ENCODE measurements at places on chromosomes 16 and 17.

- no peak for DNase-seq
These were observed 82.1 kb downstream of the GAS7 start for GRCh38 chr17:10116267-10116666.

DNA sequence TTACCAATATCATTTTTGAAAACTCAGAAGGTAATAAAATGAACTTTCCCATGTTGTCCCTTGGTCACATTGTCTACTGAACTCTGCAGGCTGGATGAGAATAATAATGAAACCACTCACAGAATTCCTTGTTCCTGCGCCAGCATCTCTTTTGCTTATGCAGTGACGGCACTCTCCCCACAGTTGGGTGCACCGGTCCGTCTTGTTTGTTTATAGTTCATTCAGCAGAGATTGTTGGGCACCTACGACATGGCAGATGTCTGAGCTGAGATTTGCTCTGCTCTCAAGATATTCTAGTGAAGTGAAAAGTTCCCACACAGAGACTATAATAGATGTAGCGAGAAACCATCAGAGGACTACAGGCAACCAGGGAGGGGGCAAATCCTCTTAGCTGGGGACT is 375.7 kb upstream of the CDH11 start:
- DNase-seq, result no peak

GRCh38 chr17:1073241-1073962 is 76.5 kb downstream of the TIMM22 start:
- no peak for DNase-seq

DNA sequence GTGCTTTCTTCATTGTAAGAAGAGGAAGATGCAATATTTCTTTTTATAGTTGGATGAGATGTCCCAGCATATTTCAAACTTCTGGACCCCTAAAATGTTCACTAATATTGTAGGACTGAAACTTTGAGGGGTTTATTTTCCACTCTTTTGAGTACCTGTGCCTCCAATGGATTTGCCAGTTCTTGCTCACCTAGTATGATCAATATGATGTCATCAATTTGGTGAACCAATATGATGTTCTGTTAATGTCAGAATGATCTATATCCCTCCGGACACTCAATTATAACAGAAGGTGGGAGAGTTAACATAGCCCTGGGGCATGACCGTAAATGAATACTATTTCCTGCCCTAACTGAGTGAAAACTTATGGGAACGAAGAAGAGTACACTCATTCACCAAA is 178.3 kb downstream of the CBLN1 start:
- no peak for DNase-seq

DNA sequence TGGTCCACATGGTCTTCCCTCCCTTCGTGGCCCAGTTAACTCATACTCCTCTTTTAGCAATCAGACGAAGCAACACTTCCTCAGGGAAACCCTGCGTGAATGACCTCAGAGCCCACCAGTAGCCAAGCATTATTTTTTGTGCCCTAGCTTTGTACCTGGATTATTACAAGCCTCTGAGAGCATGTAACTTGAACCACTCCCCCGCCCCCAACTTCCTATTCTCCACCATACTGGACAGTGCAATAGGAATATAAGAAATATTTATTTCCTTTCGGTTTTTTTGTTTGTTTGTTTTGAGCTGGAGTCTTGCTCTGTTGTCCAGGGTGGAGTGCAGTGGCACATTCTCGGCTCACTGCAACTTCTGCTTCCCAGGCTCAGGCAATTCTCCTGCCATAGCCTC is 2.9 kb downstream of the CPPED1 start:
- peak; percentile 62 for DNase-seq

DNA sequence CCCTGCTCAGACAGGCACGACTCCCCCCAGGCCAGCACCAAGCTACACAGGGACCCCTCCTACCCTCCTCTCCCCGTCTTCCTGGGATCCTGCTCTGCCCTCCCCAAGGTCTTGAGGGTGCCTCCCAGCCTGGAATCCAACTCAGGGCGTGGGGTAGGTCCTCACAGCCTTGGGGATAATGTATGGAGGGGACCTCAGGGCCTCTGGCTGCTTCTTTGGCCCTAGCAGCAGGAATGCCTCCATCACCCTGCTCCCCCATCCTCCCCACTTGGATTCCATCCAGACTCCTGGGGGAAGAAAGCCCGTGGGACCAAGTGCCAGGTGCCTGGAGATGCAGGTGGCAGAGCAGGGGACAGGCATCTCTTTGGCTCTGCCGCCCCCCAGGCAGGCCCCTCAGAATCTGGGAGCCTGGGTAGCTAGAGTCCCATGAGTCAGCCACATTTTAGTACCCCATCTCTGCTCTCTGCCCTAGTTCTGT is 10.7 kb upstream of the STAC2 start:
- no peak for DNase-seq

DNA sequence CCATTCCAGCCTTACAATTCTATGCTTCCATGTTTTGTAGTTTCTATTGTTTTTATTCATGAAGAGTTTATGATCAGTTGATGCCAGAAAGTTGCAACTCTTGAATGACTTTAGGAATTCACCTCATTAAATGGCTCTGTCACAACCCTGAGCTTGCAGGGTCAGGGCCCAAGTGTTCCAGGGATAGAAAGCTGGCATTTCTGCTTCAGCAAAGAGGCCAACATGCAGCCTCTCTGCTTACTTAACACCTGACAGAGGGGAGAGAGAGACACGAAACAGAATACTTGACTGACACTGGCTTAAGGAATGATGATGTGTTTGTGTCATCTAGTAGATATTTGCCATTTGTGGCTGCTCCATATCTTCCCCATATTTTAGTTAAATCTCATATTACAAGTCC is 328.1 kb downstream of the CA10 start:
- DNase-seq, result no peak

DNA sequence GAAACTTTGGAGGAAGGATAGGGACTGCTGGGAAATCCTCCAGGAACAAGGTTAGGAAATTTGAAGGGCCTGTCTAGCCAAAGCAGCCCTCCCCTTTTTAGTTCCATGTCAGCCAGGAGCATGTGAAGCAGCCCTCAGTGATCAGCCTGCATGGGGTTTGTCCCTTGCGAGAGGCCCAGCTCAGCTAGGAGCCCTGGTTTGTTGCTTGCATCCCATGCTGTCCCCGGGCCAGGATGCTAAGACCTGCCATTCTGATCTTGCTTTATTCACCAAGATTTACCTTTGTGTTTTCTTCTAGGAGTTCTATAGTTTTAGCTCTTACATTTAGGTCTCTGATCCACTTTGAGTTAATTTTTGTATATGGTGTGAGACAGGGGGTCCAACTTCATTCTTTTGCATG is 27.6 kb downstream of the CLUAP1 start:
- DNase-seq, result no peak

- no peak for DNase-seq
These were observed 86.3 kb downstream of the WNT3 start for GRCh38 chr17:46732160-46732559.

DNA sequence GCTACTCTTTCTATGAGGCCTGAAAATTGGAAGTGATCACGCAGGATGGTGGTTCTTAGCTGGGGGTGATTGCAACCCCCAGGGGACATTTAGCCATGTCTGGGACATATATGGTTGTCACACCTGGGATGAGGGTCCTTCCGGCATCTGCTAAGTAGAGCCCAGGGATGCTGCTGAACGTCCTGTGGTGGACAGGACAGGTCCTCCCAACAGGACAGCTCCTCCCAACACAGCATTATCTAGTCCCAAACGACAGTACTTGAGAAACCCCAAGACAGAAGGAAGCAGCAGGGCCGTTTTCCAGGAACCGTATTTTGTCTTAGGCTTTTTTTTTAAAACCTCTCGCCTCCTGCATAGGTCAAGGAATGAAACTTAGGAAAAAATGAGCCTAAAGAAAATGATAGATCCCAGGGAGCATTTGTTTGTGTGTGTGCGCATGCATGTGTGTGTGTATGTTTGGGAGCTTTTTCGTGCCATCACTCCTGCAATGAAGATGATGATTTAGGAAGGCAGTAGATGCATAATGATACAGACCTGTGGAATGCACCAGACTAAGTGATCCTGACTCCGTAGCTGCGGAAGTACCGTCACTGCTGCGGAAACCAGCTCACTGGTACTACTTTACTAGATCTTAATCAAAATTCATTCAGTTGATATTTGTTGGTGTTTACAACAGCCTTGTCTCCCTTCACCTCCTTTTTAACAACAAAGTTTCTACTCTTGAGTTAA is 118.2 kb downstream of the SNX29 start:
- no peak for DNase-seq

DNA sequence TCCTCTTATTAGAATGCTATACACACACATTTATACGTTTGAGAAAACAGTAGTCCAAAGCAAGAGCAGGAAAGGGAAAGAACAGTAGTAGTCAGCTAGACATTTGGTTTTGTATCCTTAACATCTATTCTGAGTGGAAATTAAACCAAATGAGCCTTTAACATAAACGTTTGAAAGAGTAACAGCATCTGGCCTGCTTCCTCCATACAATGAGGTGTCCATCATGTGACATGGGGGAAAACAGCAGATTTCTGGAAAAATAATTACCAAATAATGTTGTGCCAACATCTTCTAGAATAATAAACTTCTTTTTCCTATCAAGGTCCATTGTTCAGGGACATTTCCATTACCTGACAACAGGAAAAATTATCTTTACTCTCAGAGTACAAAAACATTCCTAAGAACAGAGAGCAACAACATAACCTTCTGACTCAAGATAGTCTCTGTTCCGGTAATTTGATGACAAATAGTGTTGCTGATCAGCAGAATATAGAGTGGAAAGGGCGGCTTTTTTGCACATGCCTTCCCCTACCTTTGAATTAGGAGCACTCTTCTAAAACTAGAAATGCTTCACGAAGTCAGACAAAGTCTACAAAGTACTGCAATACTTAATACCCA is 20.2 kb downstream of the CYTH1 start:
- DNase-seq, result peak; percentile 25

DNA sequence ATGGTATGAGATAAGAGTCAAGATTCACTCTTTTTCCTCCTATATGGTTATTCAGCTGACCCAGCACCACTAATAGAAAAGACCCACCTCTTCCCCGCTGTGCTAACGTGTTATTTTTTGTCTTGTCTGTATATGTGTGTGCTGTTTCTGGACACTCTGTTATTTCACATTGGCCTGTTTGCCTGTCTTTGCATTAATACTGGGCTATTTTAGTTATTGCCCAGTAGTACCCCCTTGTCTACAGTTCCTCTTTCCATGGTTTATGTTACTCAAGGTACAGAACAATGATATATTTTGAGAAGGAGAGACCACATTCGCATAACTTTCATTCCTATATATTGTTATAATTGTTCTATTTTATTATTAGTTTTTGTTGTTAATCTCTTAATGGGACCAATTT is 74.0 kb upstream of the SIAH1 start:
- DNase-seq, result peak; percentile 53

GRCh38 chr16:89122322-89122851 is 28.7 kb downstream of the ACSF3 start:
- no peak for DNase-seq

DNA sequence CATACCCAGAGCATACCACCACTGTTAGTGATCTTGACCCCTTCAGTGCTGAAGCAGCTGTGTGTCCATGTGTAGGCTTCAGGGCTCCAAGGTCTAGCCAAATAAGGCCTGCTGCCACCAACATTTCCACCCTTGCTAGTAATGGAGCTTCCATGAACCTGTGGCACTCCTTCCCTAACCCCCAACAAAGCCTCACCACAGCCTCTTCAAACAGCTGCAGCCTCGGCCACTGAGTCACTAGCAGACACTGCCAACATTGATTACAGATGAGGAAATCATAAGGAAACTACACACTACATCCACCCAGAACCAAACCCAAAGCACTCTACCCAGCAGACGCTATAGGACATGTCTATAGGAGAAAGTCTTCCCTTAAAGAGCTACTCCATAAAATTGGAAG is 610.7 kb downstream of the KCNJ2 start:
- DNase-seq, result no peak

DNA sequence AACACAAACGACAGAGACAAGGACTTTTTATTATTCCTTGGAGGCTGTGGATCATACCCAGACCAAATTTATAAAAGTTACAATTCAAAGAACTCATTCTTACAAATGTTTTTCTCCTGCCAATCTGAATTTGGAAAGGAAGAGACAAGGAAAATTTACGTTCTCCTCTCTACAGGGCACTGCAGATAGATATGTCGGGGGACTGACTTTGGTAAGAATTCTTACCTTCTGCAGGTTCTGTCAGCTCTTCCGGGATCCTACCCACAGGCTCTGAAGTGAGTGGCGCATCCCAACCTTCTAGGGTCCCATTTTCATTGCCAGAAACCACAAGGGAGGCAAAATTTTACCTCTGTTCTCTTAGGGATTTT is 2.2 kb upstream of the SLFN12L start:
- DNase-seq, result no peak

- DNase-seq, result peak; percentile 6
These were observed 1.7 kb upstream of the ZNF423 start for GRCh38 chr16:49857423-49858181.

- DNase-seq, result no peak
These were observed 22.9 kb upstream of the C1QL1 start for GRCh38 chr17:44990994-44991393.

- DNase-seq, result no peak
These were observed 36.3 kb upstream of the CACNG1 start for GRCh38 chr17:67008101-67008500.

DNA sequence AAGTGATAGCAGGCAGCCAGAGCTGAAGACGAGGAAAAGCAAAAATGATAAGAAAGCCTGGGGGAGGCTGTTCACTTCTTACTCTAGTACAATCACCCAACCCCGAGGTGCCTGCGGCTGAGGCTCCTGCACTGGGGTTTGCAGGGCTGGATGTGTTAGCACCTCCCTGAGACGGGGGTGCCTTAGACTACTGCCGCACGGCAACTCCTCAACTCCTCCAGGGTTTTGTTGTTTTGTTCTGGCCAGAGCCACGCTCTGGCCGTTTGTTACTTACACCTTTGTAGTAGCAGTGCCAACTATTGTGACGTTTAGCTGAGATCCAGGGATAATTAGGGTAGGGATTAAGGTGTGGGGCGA is 51.5 kb downstream of the LDHD start:
- no peak for DNase-seq

GRCh38 chr17:44266402-44267164 is 1.4 kb downstream of the SLC4A1 start:
- no peak for DNase-seq

DNA sequence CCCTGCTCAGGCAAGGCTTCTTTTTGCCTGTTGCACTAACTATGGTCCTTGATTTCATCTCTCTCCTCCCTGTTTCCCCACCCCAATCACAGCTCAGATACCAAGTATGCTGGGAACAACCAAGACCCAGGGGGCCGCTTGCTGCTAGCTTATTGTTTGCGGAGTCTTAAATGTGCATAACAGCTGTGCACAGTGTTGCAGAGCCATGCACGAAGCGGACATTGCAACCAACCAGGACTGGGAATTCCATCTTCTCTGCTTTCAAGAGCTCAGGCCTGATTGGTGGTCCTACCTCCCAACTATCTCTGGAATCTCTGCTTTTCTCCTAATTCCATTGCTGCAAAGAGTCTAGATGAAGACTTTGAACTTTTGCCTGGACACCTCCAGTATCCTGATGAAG is 281.3 kb upstream of the TNRC6C start:
- DNase-seq, result no peak

DNA sequence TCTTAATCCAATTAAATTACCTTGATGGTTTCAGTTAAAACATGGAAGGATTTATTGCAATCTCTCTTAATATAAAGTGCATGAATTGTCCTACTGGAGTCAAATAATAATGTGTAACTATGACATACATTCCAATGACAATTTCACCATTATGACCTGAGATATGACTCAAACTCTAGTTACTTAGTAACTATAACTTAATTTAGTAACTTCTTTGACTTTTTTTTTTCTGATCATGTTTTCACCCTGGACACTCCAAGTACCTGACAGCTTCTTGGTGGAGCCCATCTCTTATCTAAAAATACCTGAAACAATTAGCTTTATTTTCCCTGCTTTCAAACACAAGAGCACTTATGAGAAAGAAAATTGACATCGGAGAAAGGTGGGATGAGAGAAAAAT is 123.7 kb downstream of the STX8 start:
- no peak for DNase-seq

GRCh38 chr17:2436316-2436905 is 35.6 kb upstream of the MNT start:
- DNase-seq, result no peak
